D721Med (cell line): ENCODE measurements at places on chromosomes 4 and X.

- DNase-seq: no peak
Observed at GRCh38 chrX:5976332-5976731, 252.3 kb downstream of the NLGN4X start.

DNA sequence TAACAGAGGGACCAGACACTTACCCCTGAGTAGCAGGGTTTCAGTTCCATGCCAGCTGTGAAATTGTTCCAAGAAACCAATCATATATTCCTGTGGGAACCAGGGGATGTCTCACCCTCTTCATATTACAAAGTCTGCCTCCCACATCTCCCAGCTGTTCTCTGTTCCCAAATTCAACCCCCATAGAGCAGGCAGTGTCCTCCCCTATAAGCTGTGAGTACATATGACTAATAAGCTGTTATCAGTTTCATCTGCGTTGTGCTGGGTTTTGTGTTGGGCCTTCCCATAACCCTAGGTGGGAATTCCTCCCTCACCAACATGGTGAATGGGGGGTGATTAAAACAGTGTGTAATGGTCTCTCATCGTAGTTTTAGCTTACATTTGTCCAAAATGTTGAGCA lies 41.0 kb downstream of the CEP44 start:
- DNase-seq: no peak

GRCh38 chr4:99998062-99998867 lies 48.2 kb upstream of the H2AZ1 start:
- no peak for DNase-seq

GRCh38 chrX:100636321-100636991 lies at the start of gene TSPAN6:
Gene TSPAN6 (minus strand): TSS chrX:100636806. CDS start chrX:100636694, 112 bp downstream.
- DNase-seq: no peak

- DNase-seq: no peak
Observed at GRCh38 chrX:2507904-2508627, 7.3 kb upstream of the DHRSX start.

- no peak for DNase-seq
Observed at GRCh38 chrX:15750611-15751154, 12.6 kb downstream of the CA5B start.

- no peak for DNase-seq
Observed at GRCh38 chrX:106802063-106802387, 448 bp upstream of the TBC1D8B start.

GRCh38 chrX:18617407-18617750 lies 54.5 kb downstream of the RS1 start:
- DNase-seq: no peak

DNA sequence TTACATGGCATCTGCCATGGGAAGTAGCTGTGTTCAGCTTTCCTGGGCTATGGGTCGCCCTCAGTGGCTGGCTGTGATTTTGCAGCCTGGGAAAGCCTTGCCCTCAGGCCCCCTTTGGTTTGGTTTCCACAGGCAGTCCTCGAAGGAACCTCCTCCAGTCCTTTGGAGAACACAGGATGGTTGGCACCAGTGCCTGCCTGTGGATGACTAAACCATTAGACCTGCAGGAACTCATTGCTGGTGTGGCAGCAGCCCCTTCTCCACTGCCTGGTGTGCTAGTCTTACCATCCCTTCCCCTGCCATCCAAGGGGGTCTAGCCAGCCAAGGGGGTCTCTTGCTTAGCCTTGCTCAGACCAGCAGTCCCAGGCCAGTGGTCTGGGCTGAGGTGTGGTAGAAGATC lies 71.4 kb upstream of the PJA1 start:
- no peak for DNase-seq
